NCI-H2029 treated with DMSO at 0.1 percent for 48 hours (cell line): ENCODE measurements at places on chromosomes 16 and 17.
A peak's percentile ranks its signal among the peaks of the same experiment; 100 is the strongest.

GRCh38 chr16:72983728-72984350, 64.1 kb downstream of the ZFHX3 start:
- no peak for DNase-seq

DNA sequence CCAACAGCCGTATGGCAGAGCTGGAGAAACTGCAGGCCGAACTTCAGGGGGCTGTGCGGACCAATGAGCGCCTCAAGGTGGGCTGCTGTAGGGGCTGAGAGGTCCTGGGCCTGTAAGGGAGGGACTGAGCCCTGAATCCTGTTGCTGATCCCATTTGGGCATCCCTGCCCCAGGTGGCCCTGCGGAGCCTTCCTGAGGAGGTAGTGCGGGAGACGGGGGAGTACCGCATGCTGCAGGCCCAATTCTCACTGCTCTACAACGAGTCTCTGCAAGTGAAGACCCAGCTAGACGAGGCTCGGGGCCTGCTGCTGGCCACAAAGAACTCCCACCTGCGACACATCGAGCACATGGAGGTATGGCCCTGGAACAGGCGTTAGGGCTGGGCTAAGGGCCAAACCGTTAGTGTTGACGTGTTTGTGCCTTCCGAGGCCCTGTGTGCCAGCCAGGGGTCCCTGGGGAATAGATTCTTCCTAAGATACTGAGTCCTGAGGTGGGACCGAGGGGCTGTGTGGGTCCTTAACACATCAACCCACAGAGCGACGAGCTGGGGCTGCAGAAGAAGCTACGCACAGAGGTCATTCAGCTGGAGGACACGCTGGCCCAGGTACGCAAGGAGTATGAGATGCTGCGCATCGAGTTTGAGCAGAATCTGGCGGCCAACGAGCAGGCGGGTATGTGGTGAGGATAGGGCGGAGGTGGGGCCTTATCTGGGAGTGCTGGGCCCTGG, 4.2 kb downstream of the RNF40 start:
- no peak for DNase-seq

DNA sequence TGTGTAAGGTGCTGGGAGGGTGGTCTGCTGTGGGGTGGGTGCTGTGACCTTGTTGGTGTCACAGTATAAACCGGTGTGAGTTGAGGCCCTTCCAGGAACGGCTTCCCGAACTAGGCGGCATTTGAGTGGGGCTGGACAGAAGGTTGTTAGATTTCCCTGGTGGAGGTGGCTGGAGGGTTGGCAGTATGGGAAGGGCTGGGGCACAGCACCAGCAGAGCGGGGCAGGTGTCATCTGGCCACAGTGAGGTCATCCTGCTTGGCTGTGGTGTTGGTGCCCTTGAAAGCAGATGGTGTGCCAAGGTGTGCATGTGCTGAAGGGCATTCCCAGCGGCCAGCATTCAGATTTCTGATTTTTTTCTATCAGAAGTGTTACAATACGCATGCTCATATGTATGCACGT, 28.1 kb downstream of the BANP start:
- no peak for DNase-seq

- DNase-seq: no peak
Measured at GRCh38 chr16:83682868-83683235, 124.9 kb upstream of the HSBP1 start.

DNA sequence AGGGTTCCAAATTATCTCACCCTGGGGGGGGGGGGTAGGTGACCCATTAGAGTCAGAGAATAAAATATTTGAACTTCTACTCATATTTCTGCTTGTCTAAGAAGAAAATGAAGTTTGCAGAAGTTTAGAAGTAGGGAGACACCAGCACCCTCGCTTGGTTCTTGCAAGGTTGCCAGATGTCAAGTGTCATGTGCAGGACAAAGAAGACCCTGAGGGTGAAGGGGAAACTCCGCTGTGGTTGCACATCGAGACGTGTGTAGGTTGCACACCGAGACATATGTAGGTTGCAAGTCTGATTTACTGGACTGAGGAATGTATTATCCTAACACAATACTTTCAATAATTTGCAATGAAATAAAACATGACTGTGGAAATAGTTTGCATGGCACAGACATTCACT, 42.4 kb upstream of the IRF8 start:
- no peak for DNase-seq

- DNase-seq: no peak
Measured at GRCh38 chr17:2693561-2694380, 17.8 kb downstream of the CLUH start.

DNA sequence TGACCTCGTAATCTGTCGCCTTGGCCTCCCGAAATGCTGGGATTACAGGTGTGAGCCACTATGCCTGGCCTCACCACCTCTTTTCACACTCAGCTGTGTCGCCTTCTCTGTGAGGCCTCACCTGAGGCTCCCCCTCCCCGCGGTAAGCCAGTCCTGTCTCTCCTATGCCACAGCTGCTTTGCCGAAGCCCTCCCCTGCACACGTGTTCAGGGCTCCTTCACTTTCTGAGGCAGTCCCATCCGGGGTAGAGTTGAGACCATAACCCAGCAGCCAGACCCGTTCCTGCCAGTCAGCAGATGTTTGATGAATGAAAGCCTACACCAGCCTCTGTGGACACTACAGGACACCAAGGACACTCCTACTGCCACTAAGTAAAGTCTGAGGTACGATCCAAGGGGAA, 10.6 kb downstream of the USP7 start:
- no peak for DNase-seq

GRCh38 chr17:2926019-2926650, 129.9 kb downstream of the RAP1GAP2 start:
- no peak for DNase-seq

DNA sequence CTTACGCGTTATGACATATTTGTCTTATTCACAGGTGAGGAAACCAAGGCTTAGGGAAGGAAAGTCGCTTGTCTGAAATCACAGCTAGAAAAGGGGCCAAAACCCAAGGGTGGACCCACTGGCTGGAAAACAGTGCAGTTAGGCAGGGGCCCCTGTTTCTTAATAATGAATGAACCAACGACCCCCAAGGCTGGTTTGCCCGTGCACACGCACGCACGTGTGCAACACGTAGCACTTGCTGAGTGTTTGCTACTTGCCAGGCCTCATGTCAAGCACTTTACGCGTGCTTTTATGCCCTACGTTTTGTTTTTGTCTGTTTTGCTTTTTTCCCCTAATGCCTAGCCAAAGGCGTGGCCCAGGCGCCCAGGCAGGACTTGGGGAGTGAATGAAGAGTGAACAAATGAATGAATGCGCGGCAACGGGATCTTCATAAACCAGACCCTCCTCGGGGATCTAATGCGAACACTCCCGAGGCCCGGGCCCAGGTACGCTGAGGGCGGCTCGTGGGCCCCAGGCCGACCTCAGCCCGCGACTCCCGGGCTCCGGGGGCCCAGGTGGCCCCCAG, 571 bp upstream of the USP10 start:
- DNase-seq: no peak

DNA sequence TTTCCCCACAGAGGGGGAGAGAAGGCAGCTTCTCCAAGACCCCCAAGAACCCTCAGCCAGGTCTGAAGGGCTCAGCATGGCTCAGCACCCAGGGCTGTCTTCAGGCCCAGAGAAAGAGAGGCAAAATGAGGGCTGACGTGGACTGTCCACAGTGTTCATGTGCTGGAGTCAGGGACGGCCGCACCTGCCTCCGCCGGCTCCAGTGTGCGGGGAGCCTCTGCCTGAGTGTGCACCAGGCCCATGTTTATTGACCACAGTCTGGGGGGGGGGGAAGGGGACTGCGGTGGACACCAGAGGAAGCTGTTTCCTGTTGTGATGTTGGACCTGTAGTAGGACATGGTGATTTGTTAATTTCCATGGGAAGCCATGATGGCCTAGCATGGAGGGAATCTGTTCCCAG, 6.9 kb downstream of the MRM1 start:
- no peak for DNase-seq

GRCh38 chr17:39617446-39618245, 9.1 kb upstream of the PPP1R1B start:
- DNase-seq: peak; percentile 21

- DNase-seq: no peak
Measured at GRCh38 chr17:74212209-74212912, 1.0 kb upstream of the TTYH2 start.

- no peak for DNase-seq
Measured at GRCh38 chr16:85847036-85847435, 47.5 kb downstream of the COX4I1 start.

DNA sequence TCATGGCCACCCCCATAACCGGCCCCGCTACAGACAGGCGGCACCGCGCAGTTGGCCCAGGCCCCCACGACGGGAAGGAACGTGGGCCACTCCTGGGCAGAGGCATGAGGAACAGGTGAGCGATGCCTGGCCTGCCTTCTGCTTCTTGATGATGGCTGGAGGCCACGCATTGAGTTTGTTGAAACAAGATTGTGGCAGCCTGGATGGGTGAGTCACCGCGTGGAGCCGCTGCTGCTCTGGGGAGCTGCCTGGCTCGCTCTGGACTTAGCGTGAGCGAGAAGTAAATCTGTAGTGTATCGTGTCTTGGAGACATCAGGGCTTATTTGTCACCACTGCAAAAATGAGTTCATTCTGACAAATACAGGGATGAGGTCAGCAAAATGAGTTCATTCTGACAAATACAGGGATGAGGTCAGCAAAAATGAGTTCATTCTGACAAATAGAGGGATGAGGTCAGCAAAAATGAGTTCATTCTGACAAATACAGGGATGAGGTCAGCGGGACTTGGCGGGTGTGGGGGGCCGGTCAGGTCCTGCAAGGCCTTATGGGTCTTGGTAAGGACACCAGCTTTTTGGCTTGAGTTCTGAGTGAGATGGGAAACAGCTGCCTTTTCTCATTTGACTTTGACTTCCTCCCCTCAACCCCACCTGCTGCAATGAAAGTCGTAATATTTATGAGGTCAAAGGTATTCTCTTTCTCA, 93.0 kb downstream of the SEC14L1 start:
- DNase-seq: no peak

DNA sequence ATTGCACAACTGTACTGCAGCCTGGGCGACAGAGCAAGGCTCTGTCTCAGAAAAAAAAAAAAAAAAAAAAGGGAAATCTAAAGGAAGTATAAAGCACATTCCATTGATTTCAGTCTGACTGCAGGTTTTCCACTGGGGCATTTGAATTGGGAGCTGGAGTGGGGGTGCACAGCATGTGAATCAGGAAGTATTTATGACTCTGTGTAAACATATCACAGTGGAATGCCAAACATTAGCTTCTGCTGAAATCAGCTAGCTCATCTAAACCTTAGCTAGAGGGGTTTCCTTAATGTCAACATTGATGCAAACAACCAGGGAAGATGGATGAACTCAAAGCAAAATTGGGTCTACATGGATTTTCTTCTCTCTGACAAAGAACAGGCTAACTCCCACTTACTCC, 641.0 kb upstream of the EEF2KMT start:
- no peak for DNase-seq

- DNase-seq: no peak
Measured at GRCh38 chr17:19327031-19327783, 35.3 kb downstream of the B9D1 start.

GRCh38 chr16:31505483-31505882, 2.7 kb downstream of the RUSF1 start:
- no peak for DNase-seq

DNA sequence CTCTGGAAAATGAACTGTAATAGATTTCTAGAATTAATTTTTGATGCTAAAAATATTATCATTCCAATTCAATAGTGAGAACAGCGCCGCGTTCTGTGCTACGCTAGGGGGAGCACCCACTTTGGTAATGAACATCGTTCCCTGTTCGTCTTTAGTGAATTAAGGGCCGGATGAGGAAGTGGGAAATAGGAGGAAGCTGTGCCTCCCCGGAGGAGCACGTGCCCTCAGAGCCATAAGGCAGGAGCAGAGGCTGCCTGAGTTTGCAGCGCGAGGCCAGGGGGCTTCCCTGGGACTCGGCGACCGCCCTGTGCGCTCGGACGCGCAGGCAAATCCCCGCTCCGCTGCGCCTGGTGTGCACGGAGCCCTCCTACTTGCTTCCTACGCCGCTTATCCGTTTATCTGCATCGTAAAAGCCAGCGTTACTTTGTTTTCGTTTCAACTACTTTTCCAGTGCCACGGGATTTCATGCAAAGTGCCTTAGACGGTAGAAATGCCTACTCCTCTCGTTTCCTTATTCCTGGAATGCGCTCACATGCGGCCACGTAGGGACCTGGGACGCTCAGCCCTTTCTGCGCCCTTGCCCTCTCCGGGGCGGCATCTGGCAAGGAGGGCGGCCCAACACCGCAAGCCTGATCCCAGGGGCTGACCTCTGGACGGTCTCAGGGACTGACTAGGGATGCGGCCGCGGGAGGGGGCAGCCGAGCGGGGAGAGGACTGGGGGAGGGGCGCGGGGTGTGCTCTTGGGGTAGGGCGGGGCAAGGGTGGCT, 76.4 kb downstream of the KCNJ12 start:
- no peak for DNase-seq

- no peak for DNase-seq
Measured at GRCh38 chr17:76452127-76452659, 759 bp downstream of the UBE2O start.
